MG63 (cell line): ENCODE measurements at places on chromosomes 16 and 17. TPM values are rescaled to one million over a fixed set of nuclear protein-coding genes. Genes with fewer than 3 reads are reported as not detected.

DNA sequence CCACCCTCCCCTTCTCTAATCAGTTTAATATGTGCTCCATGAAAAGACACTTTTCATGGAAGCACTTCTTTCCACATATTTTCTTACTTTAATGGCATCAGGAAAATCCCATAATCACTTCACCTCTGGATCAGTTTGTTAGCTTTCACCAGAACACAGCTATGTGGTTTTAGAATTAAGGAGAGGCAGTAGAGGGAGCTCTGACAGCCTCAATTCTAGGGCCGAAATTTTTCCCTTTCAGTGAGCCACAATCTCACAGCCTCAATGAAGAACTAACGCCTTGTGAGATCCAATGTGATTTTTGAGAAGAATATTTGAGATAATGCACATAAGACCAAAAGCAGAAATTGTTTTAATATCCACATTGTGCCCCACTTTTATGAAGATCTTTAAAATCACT is 1494.0 kb upstream of the CDH8 start:
- no peak for DNase-seq

GRCh38 chr17:78965491-78965924 is 14.2 kb downstream of the LGALS3BP start:
- no peak for DNase-seq

DNA sequence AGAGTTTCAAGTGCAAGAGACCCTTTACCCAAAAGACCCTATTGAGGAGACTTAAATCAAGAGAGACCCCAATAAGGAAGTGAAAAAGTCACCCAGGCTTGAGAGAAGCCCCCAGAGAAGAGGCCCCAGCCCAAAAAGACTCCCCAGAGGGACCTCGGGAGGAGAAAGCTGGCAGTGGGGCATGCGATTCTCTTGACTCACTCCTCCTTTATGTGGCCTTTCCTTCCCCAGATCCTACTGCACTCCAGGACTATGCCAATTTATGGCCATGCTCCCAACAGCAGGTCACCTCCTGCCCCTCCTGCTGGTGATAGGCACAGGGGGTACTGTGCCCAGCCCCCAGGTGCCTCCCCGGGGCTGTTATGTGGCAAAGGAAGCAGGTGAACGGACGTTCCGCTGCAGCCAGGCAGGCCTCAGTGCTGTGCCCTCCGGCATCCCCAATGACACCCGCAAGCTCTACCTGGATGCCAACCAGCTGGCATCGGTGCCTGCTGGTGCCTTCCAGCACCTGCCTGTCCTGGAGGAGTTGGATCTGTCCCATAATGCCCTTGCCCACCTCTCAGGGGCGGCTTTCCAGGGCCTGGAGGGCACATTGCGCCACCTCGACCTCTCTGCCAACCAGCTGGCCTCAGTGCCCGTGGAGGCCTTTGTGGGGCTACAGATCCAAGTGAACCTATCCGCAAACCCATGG is 16.3 kb downstream of the LRRC3C start:
- no peak for DNase-seq

DNA sequence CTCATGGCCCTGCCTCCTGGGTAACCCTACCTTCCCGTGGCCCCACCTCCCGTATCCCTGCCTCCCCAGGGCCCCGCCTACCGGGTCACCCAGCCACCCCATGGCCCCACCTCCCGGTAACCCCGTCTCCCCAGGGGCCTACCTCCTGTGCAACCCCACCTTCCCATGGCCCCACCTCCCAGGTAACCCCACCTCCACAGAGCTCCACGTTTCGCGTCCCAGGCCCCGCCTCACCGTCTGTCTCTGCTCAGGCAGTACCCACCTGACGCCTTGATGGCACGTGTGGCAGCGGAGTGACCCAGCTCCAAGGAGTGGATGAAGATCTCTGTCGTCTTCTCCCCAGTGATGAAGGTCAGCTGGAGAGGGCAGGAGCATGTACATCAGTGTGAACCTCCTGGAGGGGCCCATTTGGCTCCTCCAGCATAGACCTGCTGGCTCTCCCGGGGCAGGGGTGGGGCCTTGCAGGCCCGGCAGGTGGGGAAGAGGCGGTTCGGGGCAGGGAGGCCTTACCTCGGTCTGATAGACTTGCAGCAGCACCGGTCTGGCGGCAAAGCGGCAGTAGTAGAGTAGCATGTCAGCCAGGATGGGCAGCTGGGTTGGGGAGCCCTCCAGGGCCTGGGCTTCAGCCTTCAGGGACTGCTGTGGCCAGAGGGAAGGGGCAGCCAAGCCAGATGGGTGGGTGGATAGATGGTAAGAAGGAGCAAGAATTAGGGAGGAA is 18.7 kb upstream of the PIK3R6 start:
- no peak for DNase-seq

TBC1D26 gene
- not detected in 2 replicates for total RNA-seq

TEX19 gene
- total RNA-seq: 2.3 TPM in 1 of 2 replicates, not detected in the other

GAS2L2 gene
- not detected in 2 replicates for total RNA-seq
